Activated T-cell treated with anti-CD3 and anti-CD28 coated beads, Interleukin-2, amount 50 U/mL, for 4 hours (primary cell): ENCODE measurements at places on chromosomes 6 and 20. TPM values are rescaled to one million over a fixed set of nuclear protein-coding genes. Genes with fewer than 3 reads are reported as not detected.

GRCh38 chr20:5548902-5549599 lies 201.2 kb upstream of the SHLD1 start:
- DNase-seq = no peak

- no peak for DNase-seq
These were observed 19.0 kb downstream of the HECA start for GRCh38 chr6:139153855-139154254.

- no peak for DNase-seq
These were observed 7.6 kb downstream of the MAPK14 start for GRCh38 chr6:36035225-36035624.

The BPIFA1 gene
- total RNA-seq = not detected

The KCNG1 gene
- 7.0 TPM for total RNA-seq
